SJSA1 (cell line): ENCODE measurements at places on chromosomes 1 and 21. TPM values are rescaled to one million over a fixed set of nuclear protein-coding genes. Genes with fewer than 3 reads are reported as not detected.

- no peaks in the 10 kb centered on the region for H3K36me3 ChIP-seq
- no peak overlapping the region for H3K4me3 ChIP-seq
- no peak overlapping the region for H3K27ac ChIP-seq
- DNase-seq: no peak
- H3K27me3 ChIP-seq: no peaks in the 10 kb centered on the region
Observed at GRCh38 chr1:4931486-4931885, 277.1 kb downstream of the AJAP1 start.

DNA sequence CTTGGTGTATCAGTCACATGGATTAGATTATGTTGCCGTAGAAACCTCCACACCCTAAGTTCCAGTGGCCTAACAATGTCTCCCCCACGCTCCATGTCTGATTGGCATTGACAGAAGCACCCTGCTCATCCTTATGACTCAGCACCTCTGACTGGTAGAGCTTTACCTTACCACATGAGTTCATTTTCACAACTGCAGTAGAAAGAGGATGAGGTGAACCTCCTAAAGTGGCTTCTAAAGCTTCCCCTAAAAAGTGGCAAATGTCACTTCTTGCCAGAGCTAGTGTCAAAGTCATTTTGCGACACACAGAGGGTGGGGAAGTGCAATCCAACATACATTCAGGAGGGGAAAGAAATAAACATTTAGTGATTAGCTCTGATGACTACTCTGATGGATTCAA is 30.6 kb upstream of the LYPD8 start:
- H3K27ac ChIP-seq: no peak overlapping the region
- H3K4me1 ChIP-seq: no peaks in the 10 kb centered on the region
- H3K4me3 ChIP-seq: no peak overlapping the region
- no peak for DNase-seq

GRCh38 chr1:193846876-193847604 is 660.6 kb upstream of the B3GALT2 start:
- no peaks in the 10 kb centered on the region for H3K36me3 ChIP-seq
- H3K4me1 ChIP-seq: no peaks in the 10 kb centered on the region
- no peak overlapping the region for H3K4me3 ChIP-seq
- DNase-seq: no peak

- peaks cover 2% of the 10 kb centered on the region; the same call in 1 of the 2 replicates for H3K4me1 ChIP-seq
- H3K4me3 ChIP-seq: no peak overlapping the region
- H3K36me3 ChIP-seq: no peaks in the 10 kb centered on the region
- DNase-seq: no peak
- H3K27me3 ChIP-seq: no peaks in the 10 kb centered on the region
Observed at GRCh38 chr1:202157945-202158344, 2.5 kb downstream of the PTPN7 start.

CCDC27 gene
- total RNA-seq: not detected in 2 replicates

DNA sequence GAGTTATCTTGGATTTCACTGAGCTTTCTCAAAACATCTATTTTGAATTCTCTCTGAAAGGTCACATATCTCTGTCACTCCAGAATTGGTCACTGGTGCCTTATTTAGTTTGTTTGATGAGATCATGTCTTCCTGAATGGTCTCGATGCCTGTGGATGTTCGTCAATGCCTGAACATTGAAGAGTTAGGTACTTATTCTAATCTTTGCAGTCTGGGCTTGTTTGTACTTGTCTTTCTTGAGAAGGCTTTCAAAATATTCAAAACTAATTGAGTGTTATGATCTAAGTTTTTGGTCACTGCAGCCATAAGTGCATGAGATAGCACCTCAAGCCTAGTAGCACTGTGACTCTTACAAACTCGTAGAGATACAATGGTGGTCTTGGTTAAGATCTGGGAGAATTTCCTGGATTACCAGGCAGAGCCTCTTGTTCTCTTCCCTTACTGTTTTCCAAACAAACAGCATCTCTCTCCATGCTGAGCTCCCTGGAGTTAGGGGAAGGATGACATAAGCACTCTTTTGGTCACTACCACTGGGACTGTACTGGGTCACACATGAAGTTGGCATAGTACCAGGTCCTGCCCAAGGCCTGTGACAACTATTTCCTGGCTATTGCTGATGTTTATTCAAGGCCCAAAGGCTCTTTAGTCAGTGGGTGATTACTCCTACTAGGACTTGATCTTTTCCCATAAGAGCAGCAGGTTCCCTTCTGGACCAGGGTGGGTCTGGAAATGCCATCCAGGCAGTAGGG is 25.6 kb downstream of the SLC22A15 start:
- no peak for DNase-seq
- H3K36me3 ChIP-seq: 0 out of 2 replicates have a peak, but pooled peaks cover 3% of the 10 kb centered on the region
- no peak overlapping the region for H3K27ac ChIP-seq
- no peaks in the 10 kb centered on the region for H3K27me3 ChIP-seq
- H3K4me1 ChIP-seq: no peaks in the 10 kb centered on the region

DNA sequence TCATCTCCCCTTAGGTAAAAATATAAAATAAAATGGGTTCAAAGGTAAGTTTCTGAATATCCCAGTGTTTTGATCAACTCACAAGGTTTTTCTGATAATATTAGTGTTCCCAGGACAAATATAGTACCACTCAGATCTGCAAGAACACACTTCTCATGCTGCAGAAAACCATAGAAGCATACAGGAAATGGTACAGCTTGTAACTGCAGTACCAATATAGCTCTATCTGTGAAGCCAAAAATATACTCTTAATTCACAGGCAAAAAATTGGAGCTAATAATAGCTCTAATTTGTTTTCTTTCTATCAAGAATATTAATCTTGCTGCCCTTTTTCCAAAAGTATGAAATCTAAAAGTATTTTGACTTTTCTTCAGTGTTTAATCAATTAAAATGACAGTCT is 13.2 kb downstream of the VPS45 start:
- no peak for DNase-seq
- H3K27ac ChIP-seq: no peak overlapping the region
- no peak overlapping the region for H3K4me3 ChIP-seq

A3GALT2 gene
- not detected in 2 replicates for total RNA-seq
